Stimulated activated memory B cell treated with anti-CD40 and anti-IgM and Interleukin-4, amounts not matched to agents 10 μg/mL and 1 μg/mL and 100 μg/mL, for 72 hours (primary cell): ENCODE measurements at places on chromosomes 4 and X.

GRCh38 chr4:15233626-15234025 is 194.2 kb upstream of the C1QTNF7 start:
- ATAC-seq, result no peak

GRCh38 chr4:40202474-40202873 is 5.6 kb downstream of the RHOH start:
- ATAC-seq, result no peak

GRCh38 chr4:8729408-8730149 is 137.0 kb downstream of the CPZ start:
- ATAC-seq, result no peak

DNA sequence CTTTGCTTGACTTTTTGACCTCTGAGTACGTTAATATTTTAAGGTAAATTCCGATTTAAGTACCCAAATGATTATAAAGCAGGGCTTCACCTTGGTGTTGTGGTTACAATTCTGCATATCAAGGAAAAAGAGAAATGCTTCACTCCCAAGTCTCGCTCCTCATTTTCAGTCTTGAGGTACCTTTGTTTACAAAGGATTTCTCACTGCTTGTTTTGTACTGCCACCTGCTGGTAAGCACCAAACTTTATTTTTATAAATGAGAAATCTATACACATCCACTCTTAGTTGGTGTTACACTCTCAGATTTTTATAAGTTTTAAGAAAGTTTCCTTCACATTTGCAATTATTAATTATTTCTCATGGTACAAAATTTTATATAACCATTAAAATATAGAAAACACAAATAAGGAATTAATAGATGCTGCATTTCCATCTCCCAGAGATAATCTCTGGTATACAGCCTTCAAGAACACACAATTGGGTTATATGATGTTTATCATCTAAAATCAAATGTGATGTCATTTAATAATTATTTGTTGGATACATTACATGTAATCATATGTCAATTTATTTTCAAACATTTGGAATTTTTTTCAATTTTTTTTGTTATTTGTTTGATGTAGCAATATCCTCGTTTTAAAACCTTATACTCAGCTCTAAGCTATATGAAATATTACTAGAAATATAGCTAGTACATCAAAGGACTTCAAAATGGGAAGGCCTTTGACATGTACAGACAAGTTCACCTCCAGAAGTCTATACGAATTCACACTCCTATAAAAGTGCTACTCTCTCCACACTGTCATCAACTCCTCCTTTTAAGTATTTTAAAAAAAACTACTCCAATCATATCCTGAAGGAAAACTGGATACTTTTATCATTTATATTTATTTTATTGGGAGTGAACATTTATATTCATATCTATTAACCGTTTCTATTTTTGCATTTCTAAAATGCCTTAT is 179.9 kb downstream of the KCNIP4 start:
- no peak for ATAC-seq

DNA sequence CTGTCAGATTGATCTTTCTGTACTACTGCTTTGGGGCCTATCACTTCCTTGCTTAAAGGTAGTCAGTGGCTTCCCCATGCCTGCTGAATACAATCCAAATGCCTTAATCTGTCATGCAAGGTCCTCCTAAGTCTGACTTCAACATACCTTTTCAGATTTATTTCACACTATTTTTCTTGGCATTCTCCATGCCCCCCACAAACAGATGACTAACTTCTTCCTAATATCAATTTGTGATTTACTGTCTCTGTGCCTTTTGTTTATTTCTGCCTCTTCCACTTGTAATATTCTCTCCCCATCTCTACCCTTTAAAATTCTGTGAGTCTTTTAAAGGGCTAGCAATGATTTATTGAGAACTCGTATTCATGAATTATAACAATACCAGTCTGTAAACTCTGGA is 41.8 kb downstream of the OCRL start:
- no peak for ATAC-seq

GRCh38 chr4:6754481-6755087 is 27.9 kb upstream of the KIAA0232 start:
- no peak for ATAC-seq
